ENCODE measurements at places on chromosomes 4 and X.

DNA sequence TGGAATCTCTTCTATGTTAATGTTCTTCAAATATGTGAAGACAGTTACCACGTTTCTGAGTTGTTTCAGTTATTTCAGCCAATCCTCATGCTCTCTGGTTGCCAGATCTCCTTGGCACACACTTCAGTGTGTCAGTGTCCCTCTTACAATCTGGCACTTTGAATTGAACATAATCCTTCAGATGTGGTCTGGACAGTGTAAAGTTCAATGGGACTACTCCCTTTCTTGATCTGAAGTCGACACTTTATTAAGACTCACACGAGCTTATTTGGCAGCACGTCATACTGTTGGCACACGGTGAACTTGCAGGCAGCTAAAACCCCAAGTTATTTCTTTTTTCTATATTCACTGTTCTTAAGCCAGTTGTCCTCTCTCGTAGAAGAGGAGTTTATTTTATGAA, 28.2 kb downstream of the ARSJ start:
- DNase-seq, result no peak

DNA sequence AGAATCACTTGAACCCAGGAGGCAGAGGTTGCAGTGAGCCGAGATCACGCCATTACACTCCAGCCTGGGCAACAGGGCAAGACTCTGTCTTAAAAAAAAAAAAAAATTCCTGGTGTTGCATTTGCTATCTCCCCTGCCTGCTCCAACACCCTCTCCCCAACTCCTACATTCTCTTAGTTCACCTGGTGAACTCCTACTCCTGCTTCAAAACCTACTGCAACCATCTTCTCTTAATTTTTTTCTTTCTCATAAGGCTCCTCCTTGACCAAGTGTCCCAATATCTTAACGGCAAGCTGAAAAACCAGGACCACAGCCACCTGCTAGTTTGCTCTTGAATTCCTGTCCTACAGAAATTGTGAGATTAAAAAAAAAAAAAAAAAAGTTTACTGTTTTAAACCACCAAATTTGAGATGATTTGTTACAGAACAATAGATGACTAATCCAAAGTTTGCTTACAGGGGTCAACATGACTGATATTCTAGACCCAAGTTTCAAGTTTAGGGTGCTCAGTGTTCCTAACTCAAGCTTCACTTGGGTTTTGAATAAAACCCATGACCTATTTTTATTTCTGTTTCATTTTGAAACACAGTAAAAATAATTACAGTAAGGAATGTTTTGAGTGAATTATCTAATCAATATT, 13.1 kb upstream of the ANXA5 start:
- no peak for DNase-seq

DNA sequence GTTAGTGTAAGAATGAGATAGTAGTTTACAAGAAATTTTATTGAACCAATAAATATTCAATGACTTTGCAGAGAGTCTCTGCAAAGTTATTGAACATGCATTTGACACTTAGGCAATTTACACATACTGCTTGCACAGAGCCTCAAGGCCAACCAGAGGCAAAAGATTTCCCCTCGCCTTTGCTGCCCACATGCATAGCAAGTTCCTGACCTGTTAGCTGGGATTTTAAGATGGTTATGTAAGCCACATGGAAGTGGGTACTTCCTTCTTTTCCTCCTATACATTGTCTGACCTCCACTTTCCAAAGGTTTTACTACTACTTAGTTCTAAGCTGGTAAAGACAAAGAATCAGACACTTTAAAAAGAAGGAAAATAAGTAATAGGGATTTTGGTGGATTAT, 430.1 kb upstream of the FRG1 start:
- no peak for DNase-seq

- no peak for DNase-seq
Observed at GRCh38 chr4:2085496-2085901, 26.4 kb downstream of the NAT8L start.

- no peak for DNase-seq
Observed at GRCh38 chr4:145680902-145681301, 956 bp downstream of the C4orf51 start.

DNA sequence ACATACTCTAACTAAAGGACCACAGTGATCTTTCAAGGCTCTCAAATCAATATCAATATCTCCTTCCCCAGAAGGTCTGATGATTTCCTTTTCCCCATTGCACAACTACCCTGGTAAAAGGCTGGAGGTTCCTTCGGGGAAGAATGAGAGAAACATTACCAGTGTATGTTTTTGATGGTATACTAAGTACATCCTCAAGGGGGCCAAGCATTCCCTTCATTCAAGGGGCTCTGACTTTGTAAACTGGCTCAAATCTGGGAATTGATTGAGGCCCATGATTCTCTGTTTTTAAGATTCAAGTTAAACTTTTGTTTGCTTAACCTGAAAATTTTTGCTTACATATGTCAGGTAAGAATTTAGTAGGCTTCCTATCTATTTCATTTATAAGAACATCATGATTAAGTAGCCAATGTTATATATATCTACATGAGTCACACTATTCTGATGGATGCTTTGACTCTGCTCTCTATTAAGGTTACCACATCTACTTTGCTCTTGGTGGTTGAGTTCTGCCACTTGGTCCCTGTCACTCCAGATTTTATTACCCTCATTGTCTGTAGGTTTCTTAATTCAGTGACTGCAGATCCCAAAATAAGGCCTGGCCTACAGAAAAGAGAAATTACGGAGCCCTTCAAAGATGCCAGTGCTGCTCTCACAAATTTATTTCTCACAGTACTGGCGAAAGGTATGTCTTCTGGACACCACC, 16.4 kb upstream of the GUCY1B1 start:
- DNase-seq, result no peak

DNA sequence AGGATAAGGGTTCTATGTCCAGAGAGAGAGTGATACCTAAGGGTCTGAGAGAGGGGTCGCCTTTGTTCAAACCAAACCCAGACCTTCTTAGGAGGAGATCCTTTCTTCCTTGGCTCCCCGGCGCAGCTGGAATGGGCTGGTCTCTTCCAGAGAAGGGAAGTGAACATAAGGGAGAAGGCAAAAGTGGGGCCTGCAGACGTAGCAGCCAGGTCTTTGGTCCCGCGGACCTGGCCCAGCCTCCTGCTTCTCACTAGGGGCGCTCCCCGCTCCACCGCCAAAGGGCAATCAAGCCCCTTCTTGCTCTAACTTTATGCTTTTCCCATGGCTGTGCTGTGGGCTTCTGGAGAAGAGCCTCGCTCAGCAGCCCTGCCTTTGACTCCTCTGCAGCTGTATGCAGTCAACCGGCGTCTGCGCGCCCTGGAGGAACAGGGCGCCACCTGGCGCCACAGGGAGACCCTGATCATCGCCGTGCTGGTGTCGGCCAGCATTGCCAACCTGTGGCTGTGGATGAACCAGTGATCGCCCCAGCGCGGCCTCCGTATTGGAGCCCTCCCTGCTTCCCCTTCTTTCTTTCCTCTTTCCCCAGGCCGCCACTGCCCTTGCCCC, 6.5 kb downstream of the FATE1 start:
- DNase-seq, result no peak

Data from NCI-H1092 (cell line).